ENCODE measurements at places on chromosomes 4 and X.

GRCh38 chrX:109847257-109848187 is 114.5 kb upstream of the ACSL4 start:
- DNase-seq: peak; percentile 6

- no peak for DNase-seq
These were observed 294.3 kb downstream of the FSTL5 start for GRCh38 chr4:161869511-161869910.

DNA sequence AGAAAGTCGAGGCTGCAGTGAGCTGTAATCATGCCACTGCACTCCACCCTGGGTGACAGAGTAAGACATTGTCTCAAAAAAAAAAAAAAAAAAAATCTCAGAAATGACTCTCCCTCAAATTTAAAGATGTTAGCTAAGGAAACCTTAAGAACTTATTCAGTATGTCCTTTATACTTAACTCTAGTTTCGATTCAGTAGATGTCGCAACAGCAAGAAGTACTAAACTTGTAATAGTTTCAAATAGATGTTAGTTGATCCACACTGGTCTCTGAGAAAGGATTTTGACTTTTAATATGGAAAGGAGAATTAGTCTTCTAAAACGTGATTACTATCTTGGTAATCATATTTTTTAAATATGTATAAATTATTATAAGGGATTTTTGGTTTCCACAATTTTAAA is 29.6 kb downstream of the NKX3-2 start:
- DNase-seq: peak; percentile 42

DNA sequence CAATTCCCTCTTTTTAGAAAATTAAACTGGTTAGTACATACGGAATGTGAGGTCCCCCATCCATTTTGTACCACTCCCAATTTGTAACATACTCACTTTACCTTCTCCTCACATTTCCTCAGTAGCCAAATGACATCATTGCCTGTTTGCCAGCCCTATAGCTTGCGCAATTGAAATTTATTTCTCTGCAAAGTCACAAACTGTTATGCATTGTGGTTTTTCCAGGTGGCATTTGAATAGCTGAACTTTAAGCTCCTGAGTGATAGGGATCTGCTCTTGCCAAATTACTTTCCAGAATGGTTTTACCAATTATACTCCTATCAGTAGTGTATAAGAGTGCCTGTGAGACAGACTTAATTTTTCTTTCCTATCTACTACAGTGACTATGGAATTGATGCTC is 7.7 kb downstream of the COL4A5 start:
- no peak for DNase-seq

GRCh38 chrX:16134936-16135335 is 11.6 kb downstream of the GRPR start:
- no peak for DNase-seq

DNA sequence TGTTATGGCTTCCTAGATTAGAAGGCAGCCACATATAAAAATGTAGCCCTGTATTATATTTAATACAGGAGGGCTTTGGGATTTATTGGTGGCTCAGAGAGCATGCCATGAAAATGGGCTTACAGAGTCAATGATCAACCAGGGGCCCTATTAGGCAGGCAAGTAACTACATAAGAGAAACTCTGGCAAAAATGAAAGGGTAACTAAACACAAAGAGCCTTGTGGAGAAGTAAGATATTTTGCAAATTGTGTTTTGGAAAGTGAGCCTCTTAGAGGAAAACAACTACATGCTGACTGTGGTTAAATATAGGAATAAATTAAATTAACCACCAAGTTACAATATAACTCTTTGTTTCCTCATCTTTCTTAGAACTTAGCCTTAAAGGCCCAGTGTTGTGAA is 5.5 kb downstream of the SAT1 start:
- DNase-seq: no peak

DNA sequence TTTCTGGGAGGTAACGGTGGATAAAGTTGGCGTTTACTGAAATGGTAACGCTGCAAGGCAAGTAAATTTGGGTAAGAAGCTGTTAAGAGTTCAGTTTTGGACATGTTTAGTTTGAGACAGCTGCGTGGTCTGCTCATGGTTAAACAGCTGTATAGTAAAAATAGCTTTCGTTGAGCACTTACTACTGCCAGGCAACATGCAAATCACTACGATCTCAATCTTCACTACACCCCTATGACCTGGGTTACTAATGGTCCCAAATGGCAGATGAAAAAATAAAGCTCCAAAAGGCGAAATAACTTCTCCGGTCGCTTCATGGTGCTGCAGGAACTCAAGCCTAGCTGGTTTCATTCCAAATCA is 22.2 kb downstream of the FABP2 start:
- DNase-seq: no peak

Measured in MV-4-11 (cell line).